ENCODE measurements at places on chromosomes 4 and X.
A peak's percentile ranks its signal among the peaks of the same experiment; 100 is the strongest.

DNA sequence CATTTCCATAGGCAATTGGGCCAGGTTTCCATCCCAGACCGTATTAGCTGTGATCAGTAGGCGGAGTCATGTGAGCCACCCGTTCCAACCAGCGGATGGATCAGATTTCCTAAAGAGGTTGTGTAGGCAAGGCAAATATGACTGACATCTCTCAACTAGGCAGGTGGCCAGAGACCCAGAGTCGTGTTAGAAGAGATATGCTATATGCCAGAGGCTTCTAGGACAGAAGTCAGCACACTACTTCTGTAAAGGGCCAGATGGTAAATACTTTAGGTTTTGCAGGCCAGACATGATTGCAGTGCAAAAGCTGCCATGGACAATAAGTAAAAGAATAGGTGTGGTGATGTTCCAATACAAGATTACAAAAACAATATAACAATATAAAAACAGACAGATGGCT lies 788.4 kb downstream of the RPA4 start:
- no peak overlapping the region for H3K27ac ChIP-seq
- H3K36me3 ChIP-seq: no peaks in the 10 kb centered on the region
- no peak overlapping the region for H3K4me3 ChIP-seq

DNA sequence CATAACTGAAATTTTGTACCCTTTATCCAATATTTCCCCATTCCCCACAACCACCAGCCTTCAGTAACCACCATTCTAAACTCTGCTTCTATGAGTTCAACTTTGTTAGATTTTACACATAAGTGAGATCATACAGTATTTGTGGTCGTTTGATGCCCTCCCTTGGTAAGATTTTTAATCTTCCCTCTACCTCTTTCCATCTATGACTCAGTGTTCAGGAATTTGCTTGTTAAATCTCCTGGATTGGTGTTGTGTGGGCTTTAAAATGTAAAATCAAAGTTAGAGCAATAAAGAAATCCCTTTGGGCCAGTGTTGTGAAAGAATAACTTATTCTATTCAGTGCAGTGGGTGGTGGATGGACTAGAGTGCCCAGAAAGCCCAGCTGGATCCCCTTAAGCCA lies 37.4 kb downstream of the SLC16A2 start:
- no peak for DNase-seq
- peaks cover 8% of the 10 kb centered on the region for H3K36me3 ChIP-seq
- H3K4me3 ChIP-seq: no peak overlapping the region
- H3K27ac ChIP-seq: no peak overlapping the region

GRCh38 chr4:24056289-24056688 lies 166.4 kb upstream of the PPARGC1A start:
- H3K27me3 ChIP-seq: peaks cover 2% of the 10 kb centered on the region
- H3K27ac ChIP-seq: no peak overlapping the region
- peaks cover 29% of the 10 kb centered on the region for H3K4me1 ChIP-seq
- H3K4me3 ChIP-seq: no peak overlapping the region

DNA sequence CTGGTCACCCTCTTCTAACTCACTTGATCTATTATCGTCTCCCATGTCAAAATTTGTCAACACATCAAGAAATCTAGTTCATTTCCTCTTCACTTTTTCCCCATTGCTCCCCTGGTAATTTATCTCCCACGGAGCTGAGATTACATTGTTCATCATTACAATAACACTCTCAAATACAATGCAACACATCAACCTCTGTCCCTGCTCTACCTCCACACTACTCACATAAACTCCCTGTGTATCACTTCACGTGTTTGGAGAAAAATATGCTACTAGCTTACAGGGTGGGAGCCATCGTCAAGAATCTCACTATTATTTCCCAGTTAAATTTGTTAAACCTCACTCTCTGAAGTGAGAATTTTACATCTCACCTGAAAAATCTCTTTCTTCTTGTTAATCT lies 1006.4 kb downstream of the ARAP2 start:
- H3K4me1 ChIP-seq: no peaks in the 10 kb centered on the region
- no peak overlapping the region for H3K4me3 ChIP-seq
- no peak for DNase-seq
- no peaks in the 10 kb centered on the region for H3K36me3 ChIP-seq
- no peaks in the 10 kb centered on the region for H3K27me3 ChIP-seq

- no peak for DNase-seq
- H3K36me3 ChIP-seq: peaks cover 11% of the 10 kb centered on the region
- H3K27ac ChIP-seq: no peak overlapping the region
- H3K4me1 ChIP-seq: peaks cover 7% of the 10 kb centered on the region
These were observed 25.4 kb downstream of the TMEM47 start for GRCh38 chrX:34631479-34632220.

DNA sequence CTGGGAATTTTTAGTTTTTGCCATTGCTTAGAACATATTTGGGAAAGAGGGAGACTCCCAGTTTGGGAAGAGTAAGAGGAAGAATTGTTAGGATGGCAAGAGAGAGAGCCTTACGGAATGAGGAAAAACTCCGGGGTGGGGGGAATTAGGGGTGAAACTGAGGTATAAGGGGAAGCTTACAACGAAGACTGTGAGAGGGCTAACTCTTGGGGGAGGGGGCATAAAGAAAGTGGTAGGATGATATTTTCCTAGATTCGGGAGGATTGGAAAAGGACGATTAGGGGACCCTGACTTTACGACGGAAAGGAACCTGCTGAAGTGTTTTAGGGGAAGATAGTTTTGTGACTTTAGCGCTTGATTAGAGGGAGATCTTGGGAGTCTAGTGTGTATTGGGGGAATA lies 86.2 kb upstream of the HPRT1 start:
- peaks cover 30% of the 10 kb centered on the region for H3K4me1 ChIP-seq
- no peaks in the 10 kb centered on the region for H3K27me3 ChIP-seq
- DNase-seq: no peak

DNA sequence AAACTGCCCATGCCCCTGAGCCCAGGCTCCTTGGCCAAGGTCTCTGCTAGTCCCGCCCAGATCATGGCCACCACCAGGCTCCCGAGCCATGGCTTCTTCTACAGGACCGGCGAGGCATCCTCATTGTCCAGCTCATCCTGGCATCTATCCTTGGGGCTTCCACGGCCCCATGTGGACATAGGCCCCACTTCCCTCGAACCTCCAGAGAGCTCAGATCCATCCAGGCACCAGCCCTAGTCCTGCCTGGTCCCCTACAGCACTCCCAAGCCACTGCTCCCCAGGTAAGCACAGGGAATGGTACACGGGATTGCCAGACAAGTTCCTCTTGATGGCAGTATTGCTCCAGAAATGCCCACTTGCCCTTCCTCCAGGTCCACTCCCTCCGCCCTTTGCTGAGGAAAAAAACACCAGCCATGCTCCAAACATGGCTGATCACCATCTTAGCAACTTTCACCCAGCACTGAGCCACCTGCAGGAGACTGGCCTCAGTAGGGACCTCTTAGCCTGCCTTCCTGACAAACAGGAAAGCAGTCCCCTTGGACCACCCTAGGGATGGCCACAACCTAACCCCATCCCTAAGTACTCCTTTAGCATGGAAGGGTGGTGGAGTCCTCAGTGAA lies 272.1 kb upstream of the AGTR2 start:
- no peak overlapping the region for H3K27ac ChIP-seq
- no peak for DNase-seq
- no peaks in the 10 kb centered on the region for H3K27me3 ChIP-seq
- H3K4me1 ChIP-seq: no peaks in the 10 kb centered on the region
- H3K36me3 ChIP-seq: peaks cover 27% of the 10 kb centered on the region

- no peaks in the 10 kb centered on the region for H3K36me3 ChIP-seq
- H3K4me3 ChIP-seq: no peak overlapping the region
- no peaks in the 10 kb centered on the region for H3K4me1 ChIP-seq
- peak overlapping the region; percentile 19 for H3K27ac ChIP-seq
- DNase-seq: no peak
- H3K27me3 ChIP-seq: no peaks in the 10 kb centered on the region
These were observed 84.1 kb downstream of the CLCN4 start for GRCh38 chrX:10240918-10241317.

- no peak for DNase-seq
- H3K4me1 ChIP-seq: no peaks in the 10 kb centered on the region
- H3K4me3 ChIP-seq: no peak overlapping the region
- H3K36me3 ChIP-seq: no peaks in the 10 kb centered on the region
These were observed 59.1 kb downstream of the ANXA3 start for GRCh38 chr4:78610546-78611214.

DNA sequence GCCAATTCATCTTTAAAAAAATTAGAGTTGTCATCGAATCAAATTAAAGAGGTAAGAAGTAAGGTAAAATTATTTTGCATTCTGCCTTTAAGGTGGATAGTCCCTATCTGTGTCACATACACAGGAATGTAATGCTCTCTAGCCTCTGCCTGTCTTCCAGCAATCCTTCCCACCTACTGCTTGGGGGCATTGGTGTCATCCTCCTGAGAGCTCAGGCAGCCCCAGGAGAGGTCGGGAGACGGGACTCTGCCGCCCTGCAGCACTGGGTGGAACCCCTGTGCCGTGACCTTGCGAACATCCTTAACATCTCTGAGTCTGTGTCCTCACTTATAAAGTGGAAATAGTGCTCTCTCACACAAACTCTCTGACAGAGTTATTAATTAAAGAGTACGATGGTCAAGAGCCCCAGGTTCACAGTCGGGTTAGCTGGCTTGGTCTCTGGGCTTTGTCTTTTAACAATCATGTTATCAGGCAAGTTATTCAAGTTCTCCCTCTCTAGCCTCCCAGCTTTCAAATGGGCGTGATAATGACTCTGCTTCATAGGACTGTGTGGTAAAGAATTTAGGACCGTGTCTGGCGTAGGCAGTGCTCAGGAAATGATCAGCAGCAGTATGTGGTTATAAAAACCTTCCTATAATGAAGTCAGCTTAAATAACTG lies 10.2 kb downstream of the TLR3 start:
- no peak for DNase-seq
- H3K4me3 ChIP-seq: no peak overlapping the region
- H3K27me3 ChIP-seq: peaks cover 22% of the 10 kb centered on the region
- no peaks in the 10 kb centered on the region for H3K36me3 ChIP-seq
- no peak overlapping the region for H3K27ac ChIP-seq

DNA sequence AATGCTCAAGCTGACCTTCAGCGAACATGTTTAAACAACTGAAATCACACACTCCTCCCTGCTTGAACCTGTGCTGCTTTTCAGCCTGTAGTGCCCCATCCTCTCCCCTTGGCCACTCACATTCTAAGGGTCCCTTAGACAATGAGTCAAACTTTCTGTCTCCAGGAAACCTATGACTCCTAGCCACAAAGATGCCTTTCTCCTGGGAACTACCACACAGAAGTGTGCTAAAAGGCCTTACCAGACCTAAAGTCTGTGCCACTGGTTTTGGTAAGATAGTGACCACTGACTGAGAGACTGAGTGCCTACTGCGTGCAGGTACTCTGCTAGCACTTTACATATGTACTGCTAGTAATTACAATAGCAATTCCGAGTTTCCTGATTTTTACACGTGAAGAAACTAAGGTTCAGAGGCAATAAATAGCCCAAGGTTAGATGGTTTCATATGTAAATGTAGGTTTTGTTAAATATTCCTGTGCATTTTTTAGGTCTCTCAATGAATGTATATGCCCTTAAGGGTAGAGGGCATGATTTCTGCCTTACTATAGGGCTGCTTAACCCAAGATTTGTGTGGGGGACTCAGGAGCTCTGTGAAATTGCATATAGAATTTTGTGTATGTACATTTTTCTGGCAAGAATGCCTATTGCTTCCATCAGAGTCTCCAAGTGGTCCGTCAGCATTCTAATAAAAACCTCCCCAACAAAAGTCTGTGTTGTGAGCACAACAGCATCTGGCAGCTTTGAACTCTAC lies 71.1 kb downstream of the NSG1 start:
- no peak overlapping the region for H3K4me3 ChIP-seq
- DNase-seq: no peak
- H3K4me1 ChIP-seq: peaks cover 7% of the 10 kb centered on the region
- H3K36me3 ChIP-seq: peaks cover 11% of the 10 kb centered on the region
- no peaks in the 10 kb centered on the region for H3K27me3 ChIP-seq
- no peak overlapping the region for H3K27ac ChIP-seq

- DNase-seq: no peak
- no peak overlapping the region for H3K4me3 ChIP-seq
- H3K27ac ChIP-seq: no peak overlapping the region
- H3K27me3 ChIP-seq: no peaks in the 10 kb centered on the region
- H3K4me1 ChIP-seq: no peaks in the 10 kb centered on the region
These were observed 107.1 kb downstream of the ANXA10 start for GRCh38 chr4:168199260-168199957.

DNA sequence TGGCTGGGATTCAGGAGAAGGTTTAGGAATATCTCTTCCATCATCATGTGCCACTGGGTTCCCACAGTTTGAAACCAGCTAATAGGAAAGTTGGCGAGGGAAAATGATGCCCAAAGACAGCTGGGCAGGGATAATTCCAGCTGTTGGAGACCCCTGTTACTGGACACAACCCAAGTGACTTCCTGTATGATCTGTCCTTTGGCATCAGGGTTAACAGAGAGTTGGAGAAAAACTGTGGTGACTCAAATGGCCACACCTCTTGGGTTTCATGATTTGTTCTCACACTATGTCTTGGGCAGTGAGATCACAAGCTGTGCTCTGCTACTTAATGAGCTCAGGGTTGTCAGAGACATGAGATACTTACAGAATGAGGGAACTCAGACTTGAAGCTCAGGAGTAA lies 3.8 kb downstream of the FGF16 start:
- no peaks in the 10 kb centered on the region for H3K36me3 ChIP-seq
- peaks cover 45% of the 10 kb centered on the region for H3K27me3 ChIP-seq
- H3K4me3 ChIP-seq: no peak overlapping the region
- peaks cover 12% of the 10 kb centered on the region for H3K4me1 ChIP-seq
- no peak for DNase-seq

GRCh38 chr4:188439641-188440311 lies 300.5 kb downstream of the TRIML1 start:
- H3K27me3 ChIP-seq: no peaks in the 10 kb centered on the region

- no peak for DNase-seq
- no peak overlapping the region for H3K27ac ChIP-seq
- H3K27me3 ChIP-seq: no peaks in the 10 kb centered on the region
- H3K4me1 ChIP-seq: no peaks in the 10 kb centered on the region
- H3K36me3 ChIP-seq: no peaks in the 10 kb centered on the region
These were observed 13.6 kb downstream of the DDX53 start for GRCh38 chrX:23013366-23013765.

DNA sequence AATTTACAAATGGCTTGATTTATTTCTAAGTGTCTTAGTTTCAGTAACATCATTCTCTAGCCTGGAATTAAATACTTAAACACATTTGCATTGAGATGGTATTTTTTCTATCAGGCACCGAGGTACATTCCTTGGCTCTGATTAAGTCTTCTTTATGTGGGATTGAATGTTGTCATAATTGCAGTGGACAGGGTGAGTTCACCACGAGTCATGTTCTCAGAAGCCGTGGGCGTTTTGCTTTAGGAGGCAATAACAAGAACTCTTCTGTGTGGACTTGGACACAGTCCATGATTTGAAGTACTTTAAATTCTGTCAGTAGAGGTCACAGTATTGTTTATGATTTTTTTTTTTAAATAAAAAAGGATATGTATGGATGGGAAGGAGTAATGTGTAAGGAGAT lies 57.1 kb upstream of the EFHC2 start:
- no peaks in the 10 kb centered on the region for H3K27me3 ChIP-seq
- H3K36me3 ChIP-seq: peaks cover 3% of the 10 kb centered on the region
- no peak for DNase-seq
- H3K4me3 ChIP-seq: no peak overlapping the region
- no peak overlapping the region for H3K27ac ChIP-seq
